Stimulated activated CD4-positive, alpha-beta T cell treated with anti-CD3 and anti-CD28 coated beads, TNF-alpha, amount 100 ng/mL, for 1 hour (primary cell): ENCODE measurements at places on chromosomes 7 and 10.

DNA sequence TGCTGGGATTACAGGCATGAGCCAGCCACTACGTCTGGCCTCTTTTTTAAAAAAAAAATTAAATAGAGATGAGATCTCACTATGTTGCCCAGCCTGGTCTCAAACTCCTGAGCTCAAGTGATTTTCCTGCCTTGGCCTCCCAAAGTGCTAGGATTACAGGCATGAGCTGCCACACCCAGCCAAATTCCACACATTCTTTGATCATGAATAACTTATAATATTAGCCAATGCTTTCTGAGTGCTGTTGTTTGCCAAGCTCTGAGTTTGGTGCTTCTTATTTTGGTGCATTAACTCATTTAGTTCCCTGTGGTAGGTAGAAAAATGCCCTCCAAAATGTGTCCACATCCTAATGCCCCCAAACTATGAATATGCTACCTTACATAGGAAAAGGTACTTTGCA lies 47.2 kb upstream of the MKI67 start:
- no peak for DNase-seq

GRCh38 chr7:30164567-30164966 lies 29.8 kb downstream of the MTURN start:
- no peak for DNase-seq

DNA sequence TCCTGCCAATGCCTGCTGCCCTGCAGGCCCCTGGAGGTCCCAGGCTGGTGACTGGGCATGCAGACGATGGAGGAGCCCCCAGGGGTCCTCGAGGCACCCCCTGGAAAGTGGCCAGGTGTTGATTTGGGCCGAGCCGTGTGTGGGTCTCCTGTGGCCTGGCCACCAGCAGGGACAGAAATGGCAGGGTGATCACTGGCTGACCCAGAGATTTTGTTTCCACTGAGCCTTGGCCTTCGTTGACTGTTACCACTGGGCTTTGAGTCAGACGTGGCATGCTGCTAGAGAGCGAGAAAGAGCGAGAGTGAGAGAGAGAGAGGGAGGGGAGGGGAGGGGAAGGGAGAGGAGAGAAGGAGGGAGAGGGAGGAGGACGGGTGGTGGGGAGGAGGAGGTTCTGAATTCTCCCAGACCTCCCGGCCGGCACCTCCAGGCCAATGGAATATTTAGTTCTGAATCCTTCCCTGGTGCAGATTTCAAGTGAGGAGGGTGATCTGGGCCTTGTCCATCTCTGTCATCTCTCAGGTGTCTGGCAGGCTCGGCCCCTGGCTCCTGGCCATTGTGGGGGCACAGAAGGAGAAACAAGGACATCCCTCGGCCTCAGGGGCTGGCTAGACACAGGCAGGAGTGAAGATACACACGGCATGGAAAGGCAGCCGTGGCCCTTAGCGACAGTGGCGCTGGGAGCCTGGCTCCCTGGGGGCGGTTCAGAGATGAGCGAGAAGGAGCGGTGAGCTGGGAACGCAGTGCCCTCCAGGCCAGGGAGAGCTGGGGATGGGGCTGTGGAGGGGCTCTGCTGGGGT lies 58.2 kb downstream of the GLRX3 start:
- no peak for DNase-seq

- no peak for DNase-seq
These were observed 44.6 kb downstream of the CARD11 start for GRCh38 chr7:2999078-2999500.

DNA sequence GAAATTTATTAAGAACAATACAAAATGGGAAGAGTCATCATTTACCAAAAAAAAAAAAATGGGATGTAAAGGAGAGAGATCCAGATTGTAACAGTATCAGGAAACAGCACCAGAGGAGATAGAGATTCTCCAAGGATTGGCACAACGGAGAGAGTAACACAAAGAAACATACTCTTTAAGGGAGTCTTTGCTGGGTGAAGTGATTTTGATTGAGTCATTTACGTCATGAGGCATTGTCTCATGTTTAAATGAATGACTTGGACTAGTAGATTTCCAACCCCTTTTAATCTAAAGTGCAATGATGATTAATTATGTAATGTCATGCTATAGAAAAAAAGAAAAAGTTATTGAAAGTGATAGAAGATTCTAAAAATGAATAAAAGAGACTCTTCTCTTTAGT lies 68.8 kb downstream of the ITGB8 start:
- no peak for DNase-seq

DNA sequence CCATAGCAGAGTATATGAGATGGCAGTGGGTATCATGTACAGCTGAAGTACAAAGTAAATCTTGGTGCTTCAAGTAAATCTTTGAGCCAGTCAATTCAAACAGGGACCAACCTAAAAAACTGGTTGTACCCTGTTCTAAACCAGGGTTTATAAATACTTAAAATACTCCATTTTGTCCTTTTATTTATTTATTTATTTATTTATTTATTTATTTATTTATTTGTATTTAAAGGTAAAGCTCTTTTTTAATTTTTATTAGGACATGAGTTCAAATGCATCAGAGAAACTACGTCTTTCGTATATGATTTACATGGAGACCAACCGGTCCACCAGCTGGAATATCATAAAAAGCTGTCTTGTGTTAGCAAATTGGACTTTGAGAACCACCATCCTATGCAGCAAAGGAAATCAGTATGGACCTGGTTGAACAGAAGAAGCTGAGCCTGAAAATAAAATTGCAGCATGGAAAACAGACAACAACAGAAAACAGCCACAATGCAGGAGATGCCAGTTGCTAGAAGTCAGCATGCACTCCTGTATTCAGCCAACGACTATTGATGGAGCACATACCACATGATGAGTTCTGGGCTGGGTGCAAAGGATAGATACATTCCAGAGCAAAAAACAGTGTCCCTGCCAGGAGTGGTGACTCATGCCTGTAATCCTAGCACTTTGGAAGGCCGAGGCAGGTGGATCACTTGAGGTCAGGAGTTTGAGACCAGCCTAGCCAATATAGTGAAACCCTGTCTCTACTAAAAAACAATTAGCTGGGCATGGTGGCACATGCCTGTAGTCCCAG lies 60.0 kb downstream of the PLXNA4 start:
- no peak for DNase-seq

- no peak for DNase-seq
These were observed 32.5 kb upstream of the OTUD1 start for GRCh38 chr10:23406409-23406808.

GRCh38 chr7:34761627-34762026 lies 103.6 kb downstream of the NPSR1 start:
- DNase-seq = no peak

GRCh38 chr7:95686109-95686508 lies 86.2 kb upstream of the DYNC1I1 start:
- no peak for DNase-seq

DNA sequence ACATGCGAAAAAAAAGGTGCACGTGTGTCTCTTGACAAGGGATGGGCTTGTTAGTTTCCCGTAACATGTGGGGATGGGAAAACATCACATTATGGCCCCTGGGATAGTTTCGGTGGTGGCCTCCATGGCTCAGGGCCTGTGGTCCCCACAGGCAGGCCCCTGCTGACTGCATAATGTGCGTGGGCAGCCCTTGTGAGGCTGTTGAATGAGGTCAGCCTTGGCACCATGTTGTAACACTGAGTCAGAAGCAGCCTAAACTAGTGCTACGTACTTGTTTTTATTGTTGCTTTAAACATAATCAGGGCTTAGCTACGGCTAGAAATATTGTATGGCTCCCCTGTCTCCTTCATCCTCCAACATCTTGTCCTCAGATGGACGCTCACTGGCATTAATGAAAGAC lies 80.6 kb downstream of the BEND7 start:
- no peak for DNase-seq

- no peak for DNase-seq
These were observed 76.1 kb upstream of the LYZL2 start for GRCh38 chr10:30705625-30706149.

DNA sequence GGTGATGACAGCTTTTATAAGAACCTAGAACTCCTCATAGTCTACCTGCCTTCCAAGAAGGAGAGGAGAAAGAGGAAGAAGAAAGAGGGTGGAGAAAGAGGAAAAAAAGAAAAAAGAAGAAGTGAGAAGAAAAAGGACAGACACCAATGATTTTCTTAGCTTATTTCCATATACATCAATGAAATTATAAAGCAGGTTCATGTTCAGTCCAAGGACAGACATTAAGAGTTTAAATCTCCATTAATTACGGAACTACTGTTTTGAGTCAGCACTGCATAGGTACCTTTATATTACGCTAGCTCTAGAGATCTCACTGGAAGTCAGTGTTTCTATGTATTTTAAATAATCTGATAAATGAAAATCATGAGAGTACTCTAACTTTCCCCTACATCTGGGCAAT lies 309.0 kb upstream of the HGF start:
- no peak for DNase-seq

DNA sequence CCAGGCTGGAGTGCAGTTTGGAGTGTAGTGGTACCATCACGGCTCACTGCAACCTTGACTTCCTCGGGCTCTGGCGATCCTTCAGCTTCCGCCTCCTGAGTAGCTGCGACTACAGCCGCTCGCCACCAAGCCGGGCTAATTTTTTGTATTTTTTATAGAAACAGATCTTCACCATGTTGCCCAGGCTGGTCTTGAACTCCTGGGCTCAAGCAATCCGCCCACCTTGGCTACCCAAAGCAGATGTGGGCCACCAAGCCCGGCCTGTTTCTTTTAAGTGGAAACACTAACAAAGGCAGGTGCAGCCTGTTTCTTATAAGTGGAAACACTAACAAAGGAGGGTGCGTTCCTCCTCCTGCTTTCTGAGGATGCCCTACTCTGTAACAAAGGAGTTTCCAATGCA lies 18.2 kb downstream of the PRF1 start:
- no peak for DNase-seq

GRCh38 chr10:132387764-132388210 lies 9.2 kb upstream of the PWWP2B start:
- DNase-seq = peak; percentile 67

DNA sequence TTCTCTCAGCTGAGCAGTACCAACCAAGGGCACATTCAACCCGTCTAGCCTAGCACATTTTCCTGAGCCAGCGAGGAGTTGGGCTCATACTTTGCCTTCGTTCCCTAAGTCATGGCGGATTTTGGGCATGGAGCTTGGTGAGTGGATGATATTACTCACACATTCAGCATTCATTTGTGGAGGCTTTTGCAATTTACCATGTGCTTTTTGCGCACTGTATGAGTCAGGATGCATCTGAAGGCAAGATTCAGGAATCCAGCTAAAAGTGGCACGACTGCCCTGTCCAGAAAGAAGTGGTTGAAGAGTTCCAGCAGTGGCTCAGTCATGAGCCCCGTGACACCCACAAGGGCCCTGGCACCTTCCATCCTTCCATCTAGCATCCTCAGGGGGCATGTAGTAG lies 24.2 kb upstream of the MGMT start:
- no peak for DNase-seq

- no peak for DNase-seq
These were observed 43.0 kb upstream of the HECTD2 start for GRCh38 chr10:91367127-91367531.

DNA sequence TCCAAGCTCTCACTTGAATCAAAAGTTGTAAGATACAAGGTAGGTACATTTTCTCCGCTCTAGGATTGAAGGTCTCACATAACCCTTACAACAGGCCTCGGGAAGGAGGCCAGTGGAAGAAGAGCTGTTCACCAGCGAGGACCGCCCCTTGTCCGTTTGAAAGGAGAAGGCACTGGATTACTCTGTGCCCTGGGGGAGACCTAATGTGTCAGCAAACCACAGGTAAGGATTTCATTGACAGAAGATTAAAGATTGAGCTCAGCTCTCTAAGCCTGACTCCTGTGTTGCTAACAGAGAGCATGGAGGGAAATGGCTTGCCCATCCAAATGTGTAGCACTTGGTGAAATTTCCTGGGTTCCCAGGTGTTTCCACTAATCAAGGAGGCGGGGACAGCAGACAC lies 81.2 kb downstream of the SLC16A9 start:
- no peak for DNase-seq

DNA sequence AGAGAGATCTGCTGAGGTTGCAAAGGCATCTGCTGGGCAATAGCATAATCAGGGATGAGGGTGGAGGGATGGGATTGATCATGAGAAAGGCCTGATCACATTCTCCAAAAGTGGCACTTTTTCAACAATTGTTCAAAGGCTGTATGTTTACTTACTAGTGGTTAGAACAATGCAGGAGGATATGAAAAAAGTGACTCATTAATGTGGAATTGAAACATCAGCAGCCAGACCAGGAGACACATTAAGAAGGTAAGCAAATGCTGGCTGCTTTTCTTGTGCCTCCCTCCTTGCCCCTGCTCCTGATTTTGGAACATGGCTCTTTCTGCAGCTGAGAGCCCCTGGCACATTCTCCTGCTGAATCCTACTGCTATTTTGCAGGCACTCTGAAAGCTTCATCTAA lies 63.5 kb downstream of the FAM204A start:
- DNase-seq = no peak

DNA sequence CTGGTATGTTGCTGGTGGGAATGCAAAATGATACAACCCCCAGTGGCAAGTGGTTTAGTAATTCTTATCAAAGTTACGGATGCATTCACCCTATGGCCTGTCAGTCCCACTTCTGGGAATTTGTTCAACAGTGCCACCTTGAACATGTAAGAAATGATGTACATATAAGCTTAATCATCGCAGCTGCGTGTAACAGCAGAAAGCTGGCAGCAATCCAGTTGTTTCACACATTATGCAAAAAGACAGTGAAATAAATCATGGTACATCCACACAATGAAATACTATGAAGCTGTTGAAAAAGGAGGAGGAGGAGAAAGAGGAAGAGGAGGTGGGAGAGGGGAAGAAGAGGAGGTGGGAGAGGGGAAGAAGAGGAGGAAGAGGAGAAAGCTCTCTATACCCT lies 76.2 kb upstream of the MYL10 start:
- no peak for DNase-seq

DNA sequence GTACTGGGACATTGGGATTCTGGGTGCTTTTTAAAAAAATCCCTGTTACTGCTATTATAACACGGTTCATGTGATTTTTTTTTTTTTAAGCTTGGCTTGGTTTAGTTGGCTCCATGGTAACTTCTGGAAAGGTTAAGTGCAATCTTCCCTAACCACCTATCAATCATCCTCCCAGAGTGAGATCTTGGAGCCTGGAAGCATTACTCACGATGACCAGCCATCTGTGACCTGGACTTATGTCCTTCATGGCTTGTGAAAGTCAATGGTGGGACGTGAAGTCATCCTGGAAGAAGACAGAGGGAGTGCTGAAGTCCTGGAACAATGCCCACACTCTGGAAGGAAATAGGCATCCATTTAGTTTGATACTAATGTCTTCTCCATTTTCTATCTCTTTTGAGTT lies 135.5 kb upstream of the FRMD4A start:
- DNase-seq = no peak

GRCh38 chr7:146115851-146116520 lies 615 bp upstream of the CNTNAP2 start:
- DNase-seq = no peak

- DNase-seq = no peak
These were observed 21.4 kb downstream of the KCP start for GRCh38 chr7:128889121-128889520.

GRCh38 chr10:60704471-60704870 lies 73.8 kb upstream of the CDK1 start:
- no peak for DNase-seq

DNA sequence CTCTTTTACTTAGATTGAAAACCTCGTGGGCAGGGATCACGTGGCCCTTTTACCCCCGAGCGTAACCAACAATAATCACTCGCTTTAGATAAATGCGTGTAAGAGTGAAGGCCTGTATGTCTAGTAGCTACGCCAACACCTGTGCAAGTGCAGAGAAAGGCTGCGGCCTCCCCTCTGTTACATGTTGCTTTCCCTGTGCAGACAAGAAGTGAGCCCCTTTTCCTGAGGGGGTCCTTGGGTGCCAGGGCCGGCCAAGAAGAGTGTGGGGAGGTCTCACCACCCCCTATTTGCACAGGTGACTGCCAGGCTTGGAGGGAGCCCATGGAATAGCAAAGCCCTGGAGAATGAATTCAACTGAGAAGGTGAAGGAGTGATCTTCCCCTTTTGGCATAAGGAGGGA lies 35.6 kb upstream of the CNPY1 start:
- no peak for DNase-seq
